ENCODE measurements at places on chromosomes 12 and 14.
A peak's percentile ranks its signal among the peaks of the same experiment; 100 is the strongest.

GRCh38 chr14:105093038-105093430 lies 27.8 kb upstream of the GPR132 start:
- H3K36me3 ChIP-seq, result no peaks in the 10 kb centered on the region
- DNase-seq, result peak; percentile 66
- H3K4me1 ChIP-seq, result peaks cover 14% of the 10 kb centered on the region

GRCh38 chr12:5912437-5913334 lies 32.4 kb downstream of the ANO2 start:
- no peaks in the 10 kb centered on the region for H3K36me3 ChIP-seq
- no peaks in the 10 kb centered on the region for H3K4me1 ChIP-seq
- no peaks in the 10 kb centered on the region for H3K27me3 ChIP-seq
- DNase-seq, result no peak

DNA sequence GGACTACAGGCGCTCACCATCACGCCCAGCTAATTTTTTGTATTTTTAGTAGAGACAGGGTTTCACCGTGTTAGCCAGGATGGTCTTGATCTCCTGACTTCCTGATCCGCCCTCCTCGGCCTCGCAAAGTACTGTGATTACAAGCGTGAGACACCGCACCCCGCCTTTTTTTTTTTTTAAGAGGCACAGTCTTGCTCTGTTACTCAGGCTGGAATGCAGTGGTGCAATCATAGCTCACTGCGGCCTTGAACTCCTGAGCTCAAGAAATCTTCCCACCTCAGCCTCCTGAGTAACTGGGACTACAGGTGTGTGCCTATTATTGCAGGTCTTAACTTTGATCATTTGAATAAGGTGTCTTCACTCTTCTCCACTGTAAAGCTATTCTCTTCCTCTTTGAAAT lies 5.3 kb upstream of the GLTP start:
- H3K4me1 ChIP-seq, result peaks cover 28% of the 10 kb centered on the region
- no peak overlapping the region for H3K4me3 ChIP-seq
- H3K27me3 ChIP-seq, result no peaks in the 10 kb centered on the region
- H3K36me3 ChIP-seq, result no peaks in the 10 kb centered on the region
- no peak for DNase-seq

DNA sequence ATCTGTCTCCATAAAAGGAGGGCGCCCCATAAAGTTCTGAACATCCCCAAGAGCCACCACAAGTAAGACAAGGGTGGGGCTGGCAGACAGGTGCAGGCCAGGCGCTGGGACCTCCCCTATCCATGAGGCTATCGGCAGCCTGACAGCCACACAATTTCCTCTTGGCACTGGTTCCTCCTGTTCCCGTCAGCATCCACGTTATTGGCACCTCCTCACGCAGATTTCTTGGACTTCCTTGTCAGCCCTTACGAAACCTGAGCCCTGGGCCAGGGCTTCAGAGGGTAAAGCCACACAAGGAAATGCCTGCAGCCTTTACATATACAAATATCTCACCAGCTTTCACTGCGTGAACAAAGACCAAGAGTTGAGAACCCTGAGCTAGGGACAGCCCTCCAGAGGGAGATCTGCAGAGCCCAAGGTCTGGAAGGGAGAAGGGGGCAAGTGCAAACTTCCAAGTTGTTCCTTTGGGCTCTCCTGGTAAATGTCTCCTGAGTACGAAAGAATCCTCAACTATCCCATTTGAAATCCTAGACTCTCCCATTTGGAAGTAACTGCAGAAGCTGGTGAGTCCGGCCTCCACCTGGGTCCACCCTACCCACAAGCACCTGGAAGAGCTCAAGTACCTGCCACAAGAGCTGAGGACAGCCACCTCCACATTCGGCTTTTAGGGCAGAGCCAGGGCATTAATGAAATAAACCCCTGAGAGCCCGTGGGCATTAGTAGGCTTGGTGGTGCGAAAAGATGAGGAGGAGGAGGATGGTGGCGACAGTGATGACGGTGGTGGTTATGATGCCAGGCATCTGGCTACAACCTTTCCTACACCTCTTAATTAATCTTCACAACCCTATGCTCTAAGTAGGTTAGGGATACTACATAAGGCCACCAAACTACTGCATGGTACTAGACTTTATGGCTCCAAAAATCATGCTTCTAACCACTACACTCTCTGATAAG lies 5.5 kb upstream of the TC2N start:
- DNase-seq, result peak; percentile 32
- H3K4me3 ChIP-seq, result peak overlapping the region; percentile 56

DNA sequence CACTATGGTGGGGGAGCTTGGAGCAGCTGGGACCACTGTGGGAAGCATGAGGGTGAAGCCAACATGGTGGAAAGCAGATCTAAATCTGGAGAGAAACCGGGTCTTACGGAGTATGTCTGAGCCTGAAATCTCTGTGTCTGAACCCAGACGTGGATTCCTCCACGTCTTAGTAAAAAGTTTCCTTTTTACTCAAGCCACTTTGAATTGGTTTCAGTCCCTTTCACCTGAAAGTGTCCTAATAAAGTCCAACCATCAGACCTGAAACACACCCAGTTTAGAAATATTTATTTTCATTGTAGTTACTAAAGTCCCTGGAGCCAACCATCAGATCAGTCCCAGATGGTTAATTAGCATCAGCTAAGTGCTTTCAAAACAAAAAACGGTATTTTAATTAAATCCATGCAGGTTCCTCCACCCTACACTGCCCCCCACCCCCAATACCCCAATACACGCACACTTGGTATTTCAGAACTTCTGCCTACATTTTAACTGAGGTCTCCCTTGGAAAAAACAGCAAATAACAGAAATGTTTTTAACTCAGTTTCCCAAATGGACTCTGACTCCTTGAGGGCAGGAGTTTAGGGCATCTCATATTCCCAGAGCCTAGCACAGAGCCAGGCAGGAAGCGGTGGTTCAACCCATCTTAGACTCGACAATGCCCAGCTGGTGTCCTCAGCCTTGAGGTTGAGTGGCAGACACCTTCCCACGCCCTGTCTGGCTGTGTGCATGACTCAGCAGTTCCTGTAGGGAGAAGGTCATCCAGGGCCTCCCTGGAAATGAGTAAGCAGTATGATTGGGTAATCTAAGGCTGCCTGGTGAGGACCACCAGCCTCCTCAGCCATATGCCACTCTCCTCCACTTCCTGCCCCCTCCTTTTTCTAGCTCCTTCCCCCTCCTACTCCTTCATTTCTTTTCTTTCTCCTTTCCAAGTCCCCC lies 175.8 kb downstream of the TTC8 start:
- H3K27ac ChIP-seq, result no peak overlapping the region
- H3K4me3 ChIP-seq, result no peak overlapping the region
- H3K4me1 ChIP-seq, result no peaks in the 10 kb centered on the region
- DNase-seq, result no peak
- H3K36me3 ChIP-seq, result no peaks in the 10 kb centered on the region
- peaks cover 2% of the 10 kb centered on the region for H3K27me3 ChIP-seq

GRCh38 chr12:67515679-67516340 lies 132.7 kb upstream of the DYRK2 start:
- H3K27me3 ChIP-seq, result no peaks in the 10 kb centered on the region
- peak; percentile 45 for DNase-seq
- no peak overlapping the region for H3K27ac ChIP-seq
- H3K4me1 ChIP-seq, result peaks cover 39% of the 10 kb centered on the region

GRCh38 chr14:32809255-32809654 lies 129.4 kb upstream of the NPAS3 start:
- no peak overlapping the region for H3K27ac ChIP-seq
- no peaks in the 10 kb centered on the region for H3K36me3 ChIP-seq
- no peaks in the 10 kb centered on the region for H3K27me3 ChIP-seq
- no peak for DNase-seq
- no peak overlapping the region for H3K4me3 ChIP-seq
- H3K4me1 ChIP-seq, result no peaks in the 10 kb centered on the region

DNA sequence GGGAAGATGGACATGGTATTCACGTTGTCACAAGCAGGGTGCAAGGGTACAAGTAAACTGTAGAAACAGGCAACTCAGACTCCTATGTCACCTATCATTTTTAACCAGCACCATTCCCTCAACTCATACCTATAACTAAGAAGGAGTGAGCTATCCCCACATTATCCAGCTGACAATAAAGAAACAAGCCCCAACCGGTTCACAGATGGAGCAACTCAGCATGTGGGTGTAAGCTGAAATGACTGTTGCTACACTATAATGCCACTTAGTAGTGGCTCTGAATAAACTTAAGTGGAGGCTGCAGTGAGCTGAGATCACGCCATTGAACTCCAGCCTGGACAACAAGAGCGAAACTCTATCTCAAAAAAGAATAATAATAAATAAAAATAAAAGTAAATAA lies 829.5 kb upstream of the MDGA2 start:
- H3K4me1 ChIP-seq, result no peaks in the 10 kb centered on the region
- H3K36me3 ChIP-seq, result no peaks in the 10 kb centered on the region
- no peaks in the 10 kb centered on the region for H3K27me3 ChIP-seq
- no peak overlapping the region for H3K27ac ChIP-seq
- no peak overlapping the region for H3K4me3 ChIP-seq

DNA sequence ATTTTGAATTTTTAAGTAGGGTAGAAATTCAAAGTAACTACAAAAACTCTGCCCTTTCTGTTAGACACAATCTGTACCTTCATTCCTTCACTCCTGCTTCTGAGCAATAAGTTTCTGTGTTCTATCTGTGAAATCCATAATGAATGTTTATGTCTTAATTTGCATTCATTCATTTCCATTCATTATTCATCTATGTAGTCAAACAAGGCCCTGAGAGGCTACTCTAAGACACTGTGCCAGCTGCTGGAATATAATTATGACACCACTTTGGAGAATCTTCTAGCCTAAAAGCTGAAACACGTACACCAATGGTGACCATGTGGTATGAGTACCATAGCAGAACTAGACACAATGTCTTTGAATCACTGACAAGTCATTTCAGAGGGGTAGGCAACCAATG lies 199.9 kb upstream of the FAR2 start:
- H3K27me3 ChIP-seq, result no peaks in the 10 kb centered on the region
- no peaks in the 10 kb centered on the region for H3K36me3 ChIP-seq
- H3K27ac ChIP-seq, result no peak overlapping the region
- H3K4me1 ChIP-seq, result no peaks in the 10 kb centered on the region

DNA sequence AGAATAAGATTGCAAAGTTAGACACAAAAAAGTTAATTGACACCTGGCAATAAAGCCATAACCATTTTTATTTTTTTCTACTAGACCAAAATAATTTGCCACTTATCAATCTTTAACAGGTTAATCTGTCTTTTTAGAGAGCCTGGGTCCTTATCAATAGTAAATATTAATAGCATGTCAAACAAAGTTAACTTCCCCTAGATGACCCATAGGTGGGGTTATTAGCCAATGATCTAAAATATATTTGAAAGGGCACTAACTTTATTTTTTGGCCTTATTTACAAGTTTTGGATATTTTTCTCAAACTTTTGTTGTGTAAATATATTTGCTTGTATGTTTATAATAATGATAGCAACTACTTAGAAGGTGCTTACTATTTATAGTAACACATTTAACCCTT lies 3.9 kb downstream of the ANKRD33 start:
- no peaks in the 10 kb centered on the region for H3K27me3 ChIP-seq
- no peak overlapping the region for H3K27ac ChIP-seq
- H3K4me3 ChIP-seq, result no peak overlapping the region
- DNase-seq, result no peak
- H3K36me3 ChIP-seq, result no peaks in the 10 kb centered on the region

- H3K27me3 ChIP-seq, result no peaks in the 10 kb centered on the region
- no peak for DNase-seq
- H3K27ac ChIP-seq, result no peak overlapping the region
- H3K4me3 ChIP-seq, result no peak overlapping the region
- no peaks in the 10 kb centered on the region for H3K4me1 ChIP-seq
Observed at GRCh38 chr12:53781228-53781801, 29.5 kb upstream of the CISTR start.

- no peak overlapping the region for H3K4me3 ChIP-seq
- no peaks in the 10 kb centered on the region for H3K27me3 ChIP-seq
- no peaks in the 10 kb centered on the region for H3K4me1 ChIP-seq
- DNase-seq, result no peak
- H3K27ac ChIP-seq, result no peak overlapping the region
- H3K36me3 ChIP-seq, result no peaks in the 10 kb centered on the region
Observed at GRCh38 chr12:6083601-6084000, 40.9 kb downstream of the VWF start.

DNA sequence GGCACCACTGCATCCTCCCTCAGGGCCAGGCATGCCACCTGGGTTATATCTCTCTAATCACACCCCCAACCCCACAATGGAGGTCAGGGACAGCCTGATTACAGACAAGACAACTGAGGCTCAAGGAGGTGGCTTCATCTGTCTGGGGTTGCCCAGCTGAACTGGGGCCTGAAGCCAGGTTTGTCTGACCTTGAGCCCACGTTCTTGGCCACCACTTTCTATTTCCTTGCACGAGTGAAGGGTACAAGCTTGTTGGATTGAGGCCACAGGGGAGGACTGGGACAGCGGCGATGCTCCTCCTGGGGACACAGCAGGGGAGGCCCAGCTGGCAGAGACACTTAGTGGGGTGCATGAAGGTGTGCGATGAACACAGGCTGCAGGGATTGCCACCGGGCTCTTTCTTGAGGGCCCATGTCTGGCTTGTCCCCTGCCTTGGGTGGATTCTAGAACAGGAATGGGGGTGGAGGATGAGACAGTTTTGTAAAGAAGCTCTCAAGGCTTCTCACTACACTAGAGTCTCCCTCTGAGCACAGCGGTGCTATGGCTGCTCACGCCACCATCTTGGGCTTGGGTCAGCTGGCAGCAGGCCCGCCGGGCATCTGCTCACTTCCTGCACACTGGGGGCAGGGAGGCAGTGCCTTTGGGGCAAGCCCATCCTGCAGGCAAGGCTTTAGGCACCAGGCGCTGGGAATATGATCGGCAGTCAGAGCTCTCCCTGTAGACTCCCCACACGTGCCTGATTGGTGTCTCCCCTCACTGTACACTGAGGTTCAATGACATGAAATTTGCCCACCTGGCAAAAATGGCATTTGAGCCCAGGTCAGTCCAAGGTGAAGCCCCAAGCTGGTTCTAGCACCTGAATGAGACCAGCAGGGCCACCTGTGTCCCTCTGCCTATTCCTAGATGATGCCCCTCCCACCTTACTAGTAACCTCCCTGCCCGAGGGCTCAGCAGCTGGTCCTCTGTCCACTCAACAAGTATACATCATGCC lies 16.0 kb downstream of the RITA1 start:
- DNase-seq, result no peak
- H3K4me3 ChIP-seq, result no peak overlapping the region
- no peak overlapping the region for H3K27ac ChIP-seq

DNA sequence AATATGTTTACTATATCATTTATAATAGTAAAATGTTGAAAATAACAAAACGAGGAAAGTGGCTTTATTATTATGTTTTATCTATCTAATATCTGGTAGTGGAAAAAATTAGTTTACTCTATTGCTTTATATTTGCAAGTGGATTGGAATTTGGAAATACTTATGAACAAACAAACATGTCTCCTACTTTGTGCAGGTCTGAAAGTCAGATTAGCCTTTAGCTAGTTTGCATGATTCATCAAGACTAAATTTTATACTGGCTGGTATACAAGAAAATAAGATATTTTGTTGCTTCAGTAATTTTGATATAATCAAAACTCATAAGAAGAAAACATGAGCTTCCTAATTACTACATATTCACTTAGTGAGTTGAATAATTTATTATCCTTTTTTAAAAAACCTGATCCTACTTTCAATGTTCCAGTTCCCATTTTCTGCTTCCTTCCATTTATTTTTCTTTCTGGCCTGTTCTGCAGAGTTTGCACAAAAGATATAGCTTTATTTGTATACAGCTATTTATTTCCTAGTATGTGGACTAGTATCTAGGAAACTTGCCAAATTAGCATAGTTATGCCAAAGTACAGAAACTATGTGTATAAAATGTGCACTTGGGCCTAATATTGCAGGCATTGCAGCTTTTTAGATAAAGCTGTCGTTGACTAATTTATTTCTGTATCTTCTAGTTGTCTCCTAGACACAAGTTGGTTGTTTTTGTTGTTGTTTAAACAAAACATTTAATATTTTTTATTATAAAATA lies 122.0 kb downstream of the AKAP6 start:
- H3K4me3 ChIP-seq, result no peak overlapping the region
- no peaks in the 10 kb centered on the region for H3K27me3 ChIP-seq
- no peak for DNase-seq

Measured in naive thymus-derived CD4-positive, alpha-beta T cell (primary cell).